NCI-H2081 treated with DMSO at 0.1 percent for 48 hours (cell line): ENCODE measurements at places on chromosomes 7 and 10.

DNA sequence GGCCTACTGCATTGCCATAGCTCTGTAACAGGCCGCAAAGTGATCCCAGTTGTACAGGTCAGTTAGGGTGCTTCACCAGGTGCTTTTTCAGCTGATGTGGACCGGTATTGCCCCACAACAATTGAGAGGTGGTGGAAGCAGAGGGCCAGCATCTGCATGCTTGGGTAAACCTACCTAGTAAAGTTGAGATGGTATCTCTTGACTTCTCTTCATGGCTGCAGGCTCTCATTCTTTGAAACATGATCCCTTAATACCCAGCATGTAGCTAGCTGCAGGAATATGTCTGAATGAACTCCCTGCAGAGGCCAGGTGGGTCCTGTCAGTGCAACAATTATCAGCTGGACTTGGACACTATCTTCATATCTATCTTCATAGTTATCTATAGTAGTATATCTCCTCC, 60.7 kb upstream of the CCDC6 start:
- no peak for DNase-seq

- DNase-seq = no peak
Observed at GRCh38 chr10:34444223-34445183, 370.6 kb downstream of the PARD3 start.

DNA sequence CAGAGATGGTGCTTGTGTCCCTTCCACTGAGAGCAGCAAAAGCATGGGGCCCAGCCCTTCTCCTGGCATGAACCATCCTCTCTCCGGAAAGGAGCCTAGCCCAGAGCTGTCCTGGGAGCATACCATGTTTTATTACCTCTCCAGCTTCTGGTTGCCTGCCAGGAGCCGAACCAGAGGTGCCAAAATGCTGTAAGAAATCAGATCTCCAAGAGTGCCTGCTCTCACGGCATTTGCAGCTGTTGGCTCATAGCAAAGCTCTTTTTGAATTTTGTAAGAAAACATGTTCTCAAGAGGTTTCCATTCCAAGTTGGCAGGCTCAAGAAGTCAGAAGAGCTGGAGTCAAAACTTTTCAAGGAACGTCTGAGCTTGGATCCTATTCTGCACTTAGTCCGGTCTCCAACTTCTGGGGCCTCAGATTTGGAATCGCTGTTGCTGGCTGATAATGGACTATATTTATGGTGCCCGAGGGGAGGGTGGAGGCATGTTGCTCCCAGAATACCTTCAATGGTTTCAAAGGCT, 211.7 kb upstream of the MKI67 start:
- no peak for DNase-seq

DNA sequence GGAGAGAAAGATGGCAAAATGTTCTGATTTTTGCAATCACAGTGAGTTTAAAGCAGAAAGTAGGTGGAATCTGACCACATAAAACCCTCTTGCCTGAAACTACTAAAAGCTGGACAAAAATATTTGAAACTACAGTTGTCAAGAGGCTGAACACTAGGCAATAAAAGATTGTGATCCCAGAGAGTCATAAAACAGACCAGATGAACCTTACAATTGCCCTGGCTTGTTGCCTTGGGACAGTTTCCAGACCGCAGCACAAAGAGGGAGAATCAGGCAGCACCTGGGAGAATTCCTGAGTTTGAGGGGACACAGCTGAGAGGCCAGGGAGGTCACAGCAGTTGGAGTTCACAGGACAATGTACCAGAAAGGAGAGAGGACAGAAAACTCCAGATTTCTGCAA, 107.3 kb upstream of the NANOS1 start:
- DNase-seq = no peak

DNA sequence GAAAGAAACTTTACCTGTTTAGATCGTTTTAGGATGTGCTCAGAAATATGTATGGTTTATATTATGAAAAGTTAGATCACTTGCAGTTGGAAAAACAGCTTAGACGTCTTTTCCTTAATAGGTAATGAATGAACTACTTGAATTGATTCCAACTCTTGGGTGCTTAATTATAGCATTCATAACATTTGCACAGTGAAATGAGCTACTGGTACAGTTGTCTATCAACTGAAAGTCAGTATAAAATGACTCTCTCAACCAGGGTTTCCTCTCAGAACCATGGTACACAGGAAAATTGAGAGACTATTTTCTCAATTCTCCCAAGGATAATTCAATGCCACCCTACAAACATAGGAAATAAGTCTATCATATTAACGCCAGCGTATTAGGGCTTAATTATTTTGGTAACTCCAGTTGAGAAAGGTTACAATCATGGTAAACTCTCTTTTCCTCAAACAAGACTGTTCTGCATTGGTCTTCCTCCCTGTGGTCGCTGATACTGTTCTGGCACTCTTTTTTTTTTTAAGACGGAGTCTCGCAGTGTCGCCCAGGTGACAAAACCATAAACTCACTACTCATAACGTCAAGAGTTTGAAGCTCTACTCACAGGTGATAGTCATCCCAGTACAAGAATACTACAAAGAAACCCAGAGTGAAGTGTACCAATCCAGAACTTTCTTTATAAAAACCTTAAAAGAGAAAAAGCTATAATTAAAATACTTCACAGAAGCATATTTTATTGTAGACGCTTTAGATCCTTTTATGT, 2.0 kb downstream of the ANLN start:
- DNase-seq = peak; percentile 13

- peak; percentile 42 for DNase-seq
Observed at GRCh38 chr7:113710310-113711096, 208.3 kb downstream of the PPP1R3A start.

DNA sequence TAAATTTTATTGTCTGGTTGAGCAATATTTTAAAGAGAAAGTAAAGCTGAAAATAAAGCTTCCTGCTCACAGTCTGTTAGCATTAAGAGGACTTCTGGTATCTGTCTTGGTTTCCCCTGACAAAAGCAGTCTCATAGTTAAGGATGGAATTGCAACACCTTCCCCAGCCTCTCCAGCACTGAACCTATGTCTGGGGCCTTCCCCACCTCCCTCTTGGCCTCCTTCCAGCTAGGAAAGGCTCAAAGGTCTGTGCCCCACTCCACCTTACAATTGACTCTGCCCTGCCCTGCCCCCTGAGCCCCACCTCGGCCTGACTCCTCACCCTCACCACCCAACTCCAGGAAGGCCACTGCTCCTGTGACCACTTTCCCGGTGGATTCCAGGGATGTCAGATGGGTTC, 33.2 kb downstream of the COL17A1 start:
- DNase-seq = no peak

- no peak for DNase-seq
Observed at GRCh38 chr7:99041526-99041925, 102.4 kb downstream of the SMURF1 start.

DNA sequence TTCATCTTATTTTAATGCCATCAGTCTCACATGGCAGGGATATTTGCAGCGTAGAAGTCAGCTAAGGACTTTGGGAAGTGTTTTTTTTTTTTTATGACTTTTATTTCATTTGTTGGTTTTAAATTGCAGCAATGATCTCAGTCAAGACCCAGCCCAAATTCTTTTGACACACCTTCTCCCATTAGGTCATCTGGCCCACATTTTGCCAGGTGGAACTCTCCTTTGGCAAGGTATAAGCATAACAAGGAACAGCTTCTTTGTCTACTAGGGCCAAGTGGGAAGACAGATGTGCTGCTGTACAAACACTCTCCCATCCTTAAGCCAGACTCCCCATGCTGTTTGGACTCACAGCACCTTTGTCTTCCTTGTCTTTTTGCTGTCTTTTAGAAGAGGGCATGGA, 41.8 kb downstream of the PLEKHA8 start:
- no peak for DNase-seq

DNA sequence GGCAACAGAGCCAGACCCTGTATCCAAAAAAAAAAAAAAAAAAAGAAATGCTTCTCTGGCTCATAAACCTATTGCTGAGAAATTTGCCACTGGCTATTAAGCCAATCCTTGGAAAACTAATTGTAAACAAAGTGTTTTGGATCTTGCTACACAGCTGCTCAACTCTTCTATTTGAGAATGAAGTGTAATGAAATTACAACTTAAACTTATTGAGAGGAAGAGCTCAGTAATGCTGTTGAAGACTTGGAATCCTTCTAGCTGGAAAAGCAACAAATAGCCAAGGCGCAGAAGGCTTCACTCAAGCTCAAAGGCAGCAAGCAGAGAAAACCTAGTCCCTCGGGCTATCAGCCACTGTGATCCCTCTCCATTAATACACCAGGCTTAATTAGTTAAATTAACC, 99.6 kb upstream of the ZNF438 start:
- DNase-seq = no peak

DNA sequence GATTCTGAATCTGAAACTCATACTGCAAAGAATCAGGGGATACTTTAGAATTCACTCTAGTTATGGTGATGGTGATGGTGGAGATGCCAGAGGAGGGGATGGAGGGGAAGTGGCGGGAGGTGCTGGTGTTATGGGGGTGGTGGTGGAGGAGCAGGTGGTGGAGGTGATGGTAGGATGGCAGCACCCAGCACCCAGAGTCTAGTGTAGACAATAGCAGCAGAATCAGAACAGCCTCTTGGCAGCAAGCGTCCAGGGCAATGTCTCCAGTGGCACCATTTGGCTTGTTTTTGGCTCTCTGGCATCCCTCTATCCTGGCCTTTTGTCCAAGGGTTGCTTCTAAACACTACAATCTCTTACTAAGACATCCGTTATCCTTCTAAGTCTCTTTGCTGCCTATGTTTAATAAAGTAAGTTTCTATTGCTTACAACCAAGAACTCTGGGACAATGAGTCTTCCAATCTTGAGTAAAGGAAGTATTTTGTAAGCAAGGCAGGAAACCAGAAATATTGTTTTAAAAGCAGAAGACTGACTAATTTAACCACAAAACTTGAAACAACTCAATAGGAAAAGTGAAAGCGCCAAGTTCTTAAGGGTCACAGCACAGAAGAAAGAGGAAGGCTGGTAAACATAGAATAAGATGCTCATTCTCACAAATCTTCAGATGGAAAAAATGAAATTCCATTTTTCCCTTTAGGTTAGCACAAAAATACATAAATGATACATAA, 42.4 kb upstream of the GDF10 start:
- DNase-seq = no peak

- no peak for DNase-seq
Observed at GRCh38 chr7:155448632-155449007, 9.3 kb upstream of the EN2 start.

DNA sequence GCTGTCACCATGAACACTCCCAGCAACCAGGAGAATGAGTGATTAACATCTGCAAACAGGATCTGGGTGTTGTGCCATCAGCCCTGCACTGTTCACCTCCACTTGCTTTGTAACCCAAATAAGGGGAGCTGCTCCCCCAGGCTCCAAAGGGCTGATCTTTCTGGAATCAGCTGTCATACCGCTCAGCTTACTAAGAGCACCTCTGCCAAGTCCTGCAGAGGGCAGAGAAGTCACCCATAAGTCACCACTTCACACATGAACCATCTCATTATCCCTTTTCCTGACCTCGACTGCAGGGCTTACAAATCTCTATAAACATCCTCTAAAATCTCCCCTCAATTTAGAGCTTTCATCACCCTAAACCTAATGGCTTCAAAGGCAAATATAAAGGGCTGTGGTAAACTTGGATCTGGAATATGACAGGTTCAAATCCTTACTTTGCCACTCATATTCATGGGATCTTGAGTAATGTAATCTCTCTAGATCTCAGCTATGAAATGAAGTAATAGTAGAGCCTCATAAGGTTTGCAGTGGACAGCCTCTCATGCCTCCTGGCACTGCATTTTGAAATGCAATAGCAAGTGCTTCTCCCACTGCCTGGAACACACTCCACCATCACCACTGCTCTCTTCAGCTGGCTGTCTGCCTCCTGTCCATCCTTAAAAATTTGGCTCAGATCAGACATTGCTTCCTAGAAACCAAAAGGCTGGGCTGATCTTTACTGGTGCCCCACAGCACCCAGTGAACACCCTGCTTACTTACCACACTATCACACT, 38.8 kb downstream of the ERLIN1 start:
- DNase-seq = no peak

DNA sequence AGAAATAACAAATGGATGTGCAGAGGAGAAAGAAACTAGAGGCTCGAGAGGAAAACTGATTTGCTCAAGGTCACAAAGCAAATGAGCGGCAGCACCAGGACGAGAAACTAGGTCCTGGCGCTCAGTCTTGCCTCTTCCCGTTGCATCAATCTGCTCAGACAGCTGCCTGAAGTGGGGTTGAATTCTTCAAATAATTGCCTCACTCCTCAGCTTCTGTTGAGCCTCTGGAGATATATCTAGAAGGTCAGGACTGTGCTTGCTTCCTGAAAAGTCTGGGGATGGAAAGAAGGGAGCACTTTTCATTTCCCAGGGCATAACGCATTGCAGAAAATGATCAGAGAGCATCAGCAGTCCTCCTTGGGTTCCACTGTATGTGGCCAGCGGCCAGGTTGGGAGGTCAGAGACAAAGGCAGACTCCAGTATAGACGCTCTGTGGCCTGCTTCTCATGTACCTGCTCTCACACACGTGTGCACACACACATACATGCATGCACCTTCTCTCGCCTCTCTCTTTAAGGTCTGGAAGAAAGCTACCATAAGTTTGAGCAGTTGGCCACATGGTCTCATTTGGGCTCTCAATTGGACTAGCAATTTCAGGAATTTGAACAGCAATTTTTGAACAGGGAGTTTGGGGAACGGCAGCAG, 83.7 kb upstream of the DUSP5 start:
- no peak for DNase-seq

DNA sequence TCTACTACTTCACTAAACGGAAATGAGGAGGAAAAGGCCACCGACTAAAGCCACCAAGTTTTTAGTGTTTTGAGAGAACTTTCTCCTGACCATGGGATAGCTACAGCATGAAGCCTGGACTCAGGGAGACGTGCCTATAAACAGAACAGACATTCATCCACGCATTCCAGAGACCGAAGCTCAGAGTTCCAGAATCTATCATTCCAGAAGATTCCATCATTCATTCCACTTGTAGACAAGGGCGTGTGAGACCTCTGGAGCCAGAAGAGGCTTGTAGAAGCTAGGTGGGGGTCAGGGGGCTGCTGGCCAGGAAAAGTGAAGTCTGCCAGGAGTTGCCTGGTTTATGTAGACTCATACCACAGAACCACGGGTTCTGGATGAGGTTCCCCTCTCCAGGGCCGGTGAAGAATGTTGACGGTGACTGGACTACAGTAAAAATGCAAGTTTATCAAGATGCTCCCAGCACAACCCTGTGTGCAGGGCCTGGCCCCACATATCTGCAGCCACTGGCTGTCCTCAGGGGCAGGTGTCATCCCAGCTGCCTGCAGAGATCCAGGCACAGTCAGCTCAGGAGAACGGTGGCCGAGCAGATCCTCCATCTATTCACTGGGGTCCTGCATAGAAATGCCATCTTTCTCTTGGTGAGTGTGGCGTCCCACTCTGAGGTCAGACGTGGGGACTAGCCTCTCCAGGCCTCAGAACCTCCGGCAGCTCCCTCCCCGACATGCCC, 215.7 kb downstream of the USP6NL start:
- DNase-seq = no peak

DNA sequence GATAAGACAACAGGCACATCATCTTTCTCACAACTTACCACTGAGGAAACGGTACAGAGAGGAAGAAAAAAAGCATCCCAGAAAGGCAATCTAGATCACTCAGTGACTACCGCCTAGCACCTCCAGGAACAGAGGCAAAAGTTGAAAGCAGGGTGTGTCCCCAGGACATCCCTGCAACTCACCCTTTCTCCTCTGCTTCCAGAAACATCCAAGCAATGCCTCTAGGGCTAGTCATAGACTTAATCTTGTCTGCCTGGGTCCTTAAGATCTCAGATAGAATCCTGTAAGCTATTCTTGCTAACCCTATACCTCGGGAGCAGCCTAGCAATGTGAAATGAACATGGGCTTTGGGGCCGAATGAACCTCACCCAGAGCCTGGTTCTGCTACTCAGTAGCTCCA, 18.8 kb upstream of the PDCD4 start:
- DNase-seq = no peak

- no peak for DNase-seq
Observed at GRCh38 chr7:55178863-55179773, 160.3 kb downstream of the EGFR start.

- DNase-seq = no peak
Observed at GRCh38 chr7:147044941-147045340, 928.3 kb downstream of the CNTNAP2 start.
